ENCODE measurements at places on chromosomes 3 and 15.
A peak's percentile ranks its signal among the peaks of the same experiment; 100 is the strongest.

GRCh38 chr3:12753275-12754028 is 5.6 kb downstream of the TMEM40 start:
- no peak for DNase-seq

DNA sequence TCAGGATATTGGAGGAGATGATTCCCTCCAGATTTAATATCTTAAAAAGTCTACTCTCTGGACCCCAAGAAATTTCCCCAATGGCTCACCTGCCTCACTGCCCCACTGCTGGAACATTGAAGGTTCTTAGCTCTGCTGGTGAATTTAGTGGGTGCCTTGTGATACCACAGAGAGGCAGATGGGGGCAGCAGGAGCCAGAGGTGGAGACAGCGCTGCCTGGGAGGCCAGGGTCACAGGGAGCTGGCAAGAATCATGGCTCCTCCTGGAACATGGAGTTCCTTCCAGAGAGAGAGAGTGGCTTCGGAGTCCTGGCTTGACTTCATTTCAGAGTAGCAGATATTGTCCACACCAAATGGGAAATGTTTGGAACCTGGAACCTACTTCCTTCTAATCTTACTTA is 263.5 kb upstream of the CFAP20DC start:
- peak; percentile 35 for DNase-seq

DNA sequence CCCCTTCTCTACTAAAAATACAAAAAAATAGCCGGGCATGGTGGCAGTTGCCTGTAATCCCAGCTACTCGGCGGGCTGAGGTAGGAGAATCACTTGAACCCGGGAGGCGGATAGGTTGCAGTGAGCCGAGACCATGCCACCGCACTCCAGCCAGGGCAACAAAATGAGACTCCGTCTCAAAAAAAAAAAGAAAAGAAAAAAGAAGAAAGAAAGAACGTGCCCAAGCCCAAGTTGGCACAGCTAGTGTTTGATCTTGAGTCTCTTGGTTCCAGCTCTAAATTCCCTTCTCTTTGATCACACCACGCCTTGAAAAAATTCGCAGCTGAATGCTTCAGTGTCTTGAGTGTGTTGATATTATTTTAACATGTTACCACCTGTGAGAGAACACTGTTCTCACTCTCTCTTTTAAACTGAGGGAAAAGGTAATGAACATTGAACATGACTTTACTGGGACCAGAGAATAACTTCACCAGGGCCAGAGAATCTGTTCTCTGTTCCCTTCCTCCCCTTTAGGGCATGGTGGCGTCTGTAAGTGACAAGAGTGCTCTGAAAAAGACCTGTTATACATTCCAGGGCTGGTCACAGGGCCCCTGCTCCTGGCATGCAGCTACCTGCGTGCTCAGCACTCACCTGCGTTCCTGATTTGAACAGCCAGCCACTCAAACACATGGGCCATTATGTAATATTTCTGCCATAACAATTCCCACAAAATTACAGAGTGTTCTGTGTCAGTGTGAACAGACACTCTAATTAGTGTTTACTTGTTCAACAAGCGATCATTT is 19.0 kb downstream of the SLCO3A1 start:
- no peak for DNase-seq

GRCh38 chr15:44489464-44489863 is 47.5 kb upstream of the EIF3J start:
- peak; percentile 70 for DNase-seq

DNA sequence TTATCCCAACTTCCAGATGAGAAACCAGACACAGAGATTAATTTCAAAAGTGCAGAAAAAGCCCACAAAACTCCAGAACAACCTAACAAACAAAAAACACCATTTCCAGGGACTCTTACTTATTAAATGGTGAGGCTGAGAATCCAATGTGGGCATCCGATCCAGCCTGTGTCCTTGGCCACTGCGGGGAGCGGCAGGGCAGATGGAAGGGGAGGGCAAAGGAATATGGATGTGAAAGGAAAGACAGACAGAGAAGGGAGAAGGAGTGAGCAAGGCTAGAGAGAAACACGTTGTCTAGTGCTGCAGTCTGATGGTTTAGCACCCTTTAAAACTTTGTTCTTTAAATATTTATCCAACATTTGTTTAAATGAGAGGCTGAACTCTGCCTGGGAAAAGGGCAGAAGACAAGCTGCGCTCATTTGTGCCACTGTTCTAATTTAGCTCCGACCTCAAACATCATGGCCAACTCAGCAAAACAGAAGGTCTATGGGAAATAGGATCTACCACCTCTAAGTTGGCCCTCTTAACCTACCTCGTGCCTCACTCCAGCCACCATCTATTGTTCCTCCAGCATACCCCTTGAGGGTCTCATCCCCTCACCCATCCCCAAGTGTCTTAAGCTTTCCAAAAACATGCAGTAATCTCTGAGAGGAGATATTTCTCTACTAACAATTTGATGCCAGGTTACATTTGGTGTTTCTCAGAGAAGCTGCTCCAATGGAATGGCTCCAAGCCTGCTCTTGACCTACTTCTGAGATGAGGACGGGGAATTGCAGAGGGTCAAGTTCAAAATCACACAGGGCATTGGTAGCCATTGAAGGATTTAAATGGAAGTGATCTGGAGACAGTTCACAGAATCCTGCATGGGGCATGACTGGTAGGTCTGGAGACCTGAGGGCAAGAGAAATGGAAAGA is 77.4 kb downstream of the CD47 start:
- no peak for DNase-seq

DNA sequence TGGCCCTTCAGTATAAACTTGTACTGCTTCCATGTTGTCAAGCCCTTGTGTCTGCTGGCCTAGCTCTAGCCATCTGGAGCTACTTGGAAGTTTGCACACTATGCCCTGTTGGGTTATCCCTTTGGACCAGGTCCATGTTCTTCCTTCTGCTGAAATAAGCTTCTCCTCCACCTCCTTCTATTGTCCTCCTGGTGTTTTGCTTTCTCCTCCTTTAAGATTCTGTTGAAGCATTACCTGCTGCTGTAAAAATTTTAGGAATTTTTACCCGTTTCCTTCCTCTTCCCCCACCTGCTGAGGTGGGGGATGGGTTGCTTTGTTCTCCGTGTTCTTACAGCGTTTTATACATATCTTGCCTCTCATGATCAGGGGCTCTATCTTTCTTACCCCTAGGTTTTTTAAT is 51.7 kb downstream of the SH3GL3 start:
- no peak for DNase-seq

DNA sequence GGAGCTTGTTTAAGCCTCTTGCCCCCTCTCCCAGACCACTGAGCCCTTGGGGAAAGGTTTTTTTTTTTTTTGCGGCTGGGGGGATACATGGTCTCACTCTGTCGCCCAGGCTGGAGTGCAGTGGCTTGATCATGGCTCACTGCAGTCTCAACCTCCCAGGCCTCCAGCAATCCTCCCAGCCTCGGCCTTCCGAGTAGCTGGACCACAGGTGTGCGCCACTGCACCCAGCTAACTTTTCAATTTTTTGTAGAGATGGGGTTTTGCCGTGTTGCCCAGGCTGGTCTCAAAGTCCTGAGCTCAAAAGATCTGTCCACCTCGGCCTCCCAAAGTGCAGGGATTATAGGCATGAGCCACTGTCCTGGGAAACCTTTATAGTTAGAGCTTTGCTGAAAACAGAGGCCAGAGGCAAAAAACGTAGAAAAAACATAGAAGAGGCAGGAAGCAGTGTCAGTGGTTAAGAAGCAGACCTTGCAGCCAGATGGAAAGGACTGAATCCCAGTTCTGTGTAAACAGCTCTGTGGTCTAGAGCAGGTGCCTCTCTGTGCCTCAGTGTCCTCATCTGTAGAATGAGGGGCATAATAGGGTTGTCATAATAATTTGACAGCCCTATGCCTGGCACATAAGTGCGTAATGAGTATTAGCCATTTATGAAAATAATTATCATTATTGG is 33.1 kb downstream of the CMTM7 start:
- DNase-seq: no peak

DNA sequence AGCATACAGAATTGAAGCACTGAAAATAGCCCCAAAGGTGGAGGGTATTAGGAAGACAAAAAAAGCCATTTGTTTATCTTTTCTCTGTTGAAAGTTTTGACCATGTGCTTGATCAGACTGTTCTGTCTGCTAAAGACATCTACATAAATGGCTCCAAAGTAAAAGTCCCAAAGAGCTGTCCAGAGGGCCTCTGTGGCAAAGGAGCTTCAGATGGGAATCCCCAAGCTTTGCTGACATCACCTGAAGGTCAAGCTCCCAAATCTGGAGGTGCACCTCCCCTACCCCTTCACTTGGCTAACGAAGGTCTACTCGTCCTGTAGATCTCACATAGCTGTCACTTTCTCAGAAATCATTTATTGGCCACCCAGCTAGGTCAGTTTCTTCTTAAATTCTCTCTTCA is 194.6 kb upstream of the SLC2A2 start:
- DNase-seq: no peak

DNA sequence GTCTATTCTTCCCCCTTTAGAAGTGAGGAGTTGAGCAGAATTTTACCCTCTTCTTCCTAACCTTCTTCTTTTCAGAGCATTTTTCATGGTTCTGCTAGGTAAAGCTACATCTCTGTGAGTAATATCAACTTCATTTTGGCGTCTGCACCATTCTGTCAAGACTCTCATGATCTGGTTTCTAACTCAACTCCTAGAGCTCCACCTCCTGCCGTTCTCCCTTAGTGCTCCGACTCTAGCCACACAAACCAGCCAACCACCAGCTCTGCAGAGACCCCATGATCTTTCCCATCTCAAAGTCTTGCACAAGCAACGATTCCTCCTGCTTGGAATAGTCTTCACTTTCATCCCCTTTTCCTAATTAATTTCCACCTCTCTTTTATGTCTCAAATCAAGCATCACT is 193.9 kb upstream of the TMC3 start:
- no peak for DNase-seq

GRCh38 chr3:18225709-18226108 is 199.4 kb downstream of the SATB1 start:
- no peak for DNase-seq

DNA sequence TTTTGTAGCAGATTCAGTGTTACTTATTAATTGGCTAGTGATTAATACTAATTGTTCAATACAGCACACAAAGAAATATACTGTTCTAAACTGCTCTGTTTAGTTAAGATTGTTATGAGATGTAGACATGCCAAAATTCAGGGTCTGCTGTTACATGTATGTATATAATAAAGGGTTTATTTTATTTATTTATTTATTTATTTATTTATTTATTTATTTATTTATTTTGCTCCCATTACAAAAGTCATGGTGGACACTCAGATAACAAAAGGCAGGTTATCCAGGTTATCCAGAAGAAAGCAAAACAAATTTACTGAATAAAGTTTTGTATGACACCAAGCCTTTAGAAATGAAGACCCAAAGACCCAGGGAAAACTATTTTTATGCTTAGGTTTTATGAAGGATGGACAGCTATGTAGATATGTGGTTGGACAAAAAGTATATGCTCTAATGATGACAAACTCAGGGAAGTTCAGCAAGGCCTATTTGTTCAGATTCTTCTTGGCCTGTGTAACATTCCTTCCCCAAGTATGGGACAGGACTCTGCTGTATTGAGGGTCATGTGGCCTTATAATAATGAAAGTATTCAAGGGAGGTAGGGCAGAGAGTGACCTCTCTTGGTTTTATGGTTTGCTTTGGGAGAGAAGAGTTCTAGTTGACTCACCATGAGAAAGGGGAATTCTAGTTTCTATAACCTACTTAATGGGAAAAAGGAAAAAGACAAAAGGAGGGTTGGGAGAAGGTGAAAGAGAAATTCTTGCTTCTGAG is 1056.8 kb downstream of the ROBO2 start:
- peak; percentile 40 for DNase-seq

DNA sequence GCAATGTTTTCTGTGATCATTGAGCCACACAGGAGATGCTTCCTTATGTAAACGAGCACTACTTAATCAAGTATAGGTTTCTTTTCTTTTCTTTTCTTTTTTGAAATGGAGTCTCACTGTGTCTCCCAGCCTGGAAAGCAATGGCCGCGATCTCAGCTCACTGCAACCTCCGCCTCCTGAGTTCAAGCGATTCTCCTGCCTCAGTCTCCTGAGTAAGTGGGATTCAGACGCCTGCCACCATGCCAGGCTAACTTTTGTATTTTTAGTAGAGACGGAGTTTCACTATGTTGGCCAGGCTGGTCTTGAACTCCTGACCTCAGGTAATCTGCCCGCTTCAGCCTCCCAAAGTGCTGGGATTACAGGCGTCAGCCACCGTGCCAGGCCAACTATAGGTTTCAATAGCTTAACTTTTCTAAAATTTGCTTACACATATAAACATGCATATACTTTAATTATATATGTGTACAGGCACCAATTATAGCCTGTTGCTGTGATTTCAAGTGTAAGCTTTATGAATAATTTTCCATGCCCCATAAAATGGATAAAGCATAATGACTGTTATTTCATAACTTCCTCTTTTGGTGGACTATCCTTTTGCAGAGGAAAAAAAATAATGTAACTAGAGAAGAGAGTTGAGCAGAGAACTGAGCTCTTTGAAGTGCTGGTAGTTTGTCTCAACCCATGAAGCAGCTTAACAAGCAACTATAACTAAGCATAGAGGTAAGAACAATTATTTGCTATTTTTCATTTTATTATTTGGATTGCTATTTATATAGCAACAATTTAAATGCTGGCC is 24.8 kb upstream of the MBNL1 start:
- DNase-seq: no peak
